ENCODE measurements at places on chromosomes 4 and X. TPM values are rescaled to one million over a fixed set of nuclear protein-coding genes. Genes with fewer than 3 reads are reported as not detected.

The SH3TC1 gene
- total RNA-seq = 17.3 TPM

DNA sequence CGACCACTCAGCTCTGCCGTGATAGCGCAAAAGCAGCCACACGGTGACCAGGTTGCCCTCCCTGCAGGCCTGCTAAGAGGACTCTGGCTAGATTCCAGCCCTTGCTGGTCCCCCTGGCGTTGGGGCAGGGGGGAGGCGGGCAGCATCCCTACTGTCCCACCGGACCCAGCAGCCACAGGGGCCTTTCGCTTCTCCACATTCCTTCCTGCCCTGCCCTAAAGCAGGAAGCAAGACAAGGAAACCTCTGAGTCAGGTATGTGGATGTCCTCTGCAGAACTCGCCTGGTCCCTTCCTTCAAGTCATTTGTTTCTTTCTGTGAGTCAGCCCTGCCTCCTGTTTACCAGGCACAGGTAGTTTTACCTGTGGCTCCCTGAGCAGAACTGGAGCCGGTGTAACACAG, 60.2 kb upstream of the CLDN34 start:
- no peak for DNase-seq

DNA sequence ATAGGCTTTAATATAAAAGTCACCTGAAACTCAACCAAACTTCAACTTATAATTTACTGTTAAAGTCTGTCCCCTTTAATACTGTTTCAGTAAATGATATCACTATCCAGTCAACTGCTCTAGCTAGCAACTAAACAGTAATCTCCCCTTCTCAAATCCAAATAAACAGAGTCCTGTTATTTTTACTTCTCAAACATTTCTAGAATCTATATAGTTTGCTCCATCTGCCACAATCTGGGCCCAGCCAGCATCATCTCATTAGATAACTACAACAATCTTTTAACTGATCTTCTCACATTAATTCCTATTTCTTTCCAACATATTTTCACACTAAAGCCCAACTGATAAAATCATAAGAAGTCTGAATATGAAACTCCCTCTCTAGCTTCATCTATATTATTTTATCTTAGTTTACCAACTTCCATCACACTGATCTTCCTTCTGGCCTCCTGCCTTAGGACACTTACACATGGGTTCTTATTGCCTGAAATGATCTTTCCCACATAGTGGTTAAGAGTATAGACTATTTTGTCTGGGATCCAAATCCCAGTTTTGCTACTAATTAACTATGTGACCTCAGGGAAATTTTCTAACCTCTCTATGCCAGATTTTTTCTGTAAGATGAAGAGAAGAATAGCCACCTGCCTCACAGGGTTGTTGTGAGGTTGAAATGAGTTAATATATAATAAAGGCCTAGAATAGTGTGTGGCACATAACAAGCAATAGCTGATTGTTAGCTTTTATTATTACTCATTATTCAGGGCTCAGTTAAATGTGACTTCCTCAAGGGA, 18.6 kb downstream of the TBCK start:
- no peak for DNase-seq

The CFAP47 gene
- total RNA-seq = 0.16 TPM

The PABPC5 gene
- total RNA-seq = 2.0 TPM

The TIMP1 gene
- 85.9 TPM for total RNA-seq

The HSFX4 gene
- not detected for total RNA-seq

- no peak for DNase-seq
Measured at GRCh38 chr4:137749466-137749865, 217.2 kb upstream of the PCDH18 start.

DNA sequence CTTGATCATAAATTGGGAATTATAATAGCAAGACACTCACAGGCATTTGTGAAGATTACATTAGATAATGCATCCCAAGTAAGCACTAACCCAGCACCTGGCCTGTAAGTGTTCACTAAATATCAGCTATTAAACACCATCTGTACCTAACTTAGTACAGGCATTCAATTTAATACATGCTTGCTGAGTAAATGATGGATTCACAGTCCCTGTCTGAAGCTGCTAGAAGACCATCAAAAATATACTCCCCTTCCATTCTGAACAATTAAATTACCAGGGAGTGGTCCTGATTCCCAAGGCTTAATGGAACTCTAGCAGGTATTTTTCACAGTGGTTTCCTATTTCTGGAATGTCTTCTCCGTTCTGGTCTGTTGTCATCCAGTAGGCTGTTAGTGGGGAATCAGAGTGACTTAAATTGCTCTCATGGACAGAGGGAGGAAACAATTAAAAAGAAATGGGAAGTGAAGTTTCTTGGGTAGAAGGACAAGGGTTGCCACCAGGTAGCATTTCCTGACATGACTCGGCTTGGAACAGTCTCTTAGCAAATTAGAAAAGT, 233.9 kb downstream of the PTTG2 start:
- no peak for DNase-seq

DNA sequence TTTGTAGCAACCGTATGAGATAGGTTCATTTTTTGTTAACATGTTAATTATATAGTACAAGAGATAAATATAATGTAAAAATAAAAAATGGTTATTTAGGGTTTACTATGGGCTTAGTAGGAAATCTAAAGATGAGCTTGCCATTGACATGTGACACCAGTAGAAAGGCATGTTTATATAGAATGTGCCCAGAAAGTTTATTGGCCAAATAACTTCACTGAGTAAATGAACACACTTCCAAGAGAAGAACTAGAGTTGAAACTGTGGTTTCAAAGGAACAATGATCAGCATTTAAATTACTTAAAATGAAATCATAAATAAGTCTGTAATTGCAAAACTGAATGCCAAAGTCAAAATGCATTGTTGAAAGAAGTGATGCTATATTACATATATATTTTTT, 503.3 kb downstream of the STPG2 start:
- DNase-seq = no peak

DNA sequence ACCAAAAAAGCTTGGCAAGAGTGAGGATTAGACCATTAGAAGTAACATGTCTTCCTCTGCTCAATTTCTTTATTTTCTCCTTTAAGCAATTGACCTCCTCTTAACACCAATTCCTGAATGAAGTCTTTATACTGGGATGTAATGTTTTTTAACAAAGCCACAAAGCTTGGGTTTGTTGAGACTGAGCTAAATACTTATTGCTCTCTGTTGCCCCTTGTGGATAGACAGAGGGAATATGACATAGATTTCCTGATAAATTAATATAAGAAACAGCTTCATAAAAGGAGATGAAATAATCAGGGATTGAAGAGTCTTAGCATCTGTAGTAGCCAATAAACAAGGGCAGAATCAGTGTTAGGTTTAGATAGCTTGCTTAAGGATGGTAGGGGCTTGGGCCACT, 57.6 kb downstream of the CCDC160 start:
- no peak for DNase-seq

- DNase-seq = no peak
Measured at GRCh38 chr4:3387154-3387942, 54.4 kb upstream of the HGFAC start.

The PCDH18 gene
- total RNA-seq = 67.2 TPM

The BEX5 gene
- 1.6 TPM for total RNA-seq

GRCh38 chrX:147917700-147918695, 6.3 kb downstream of the FMR1 start:
- no peak for DNase-seq

GRCh38 chrX:13652287-13652793, 601 bp upstream of the TCEANC start:
- DNase-seq = no peak

DNA sequence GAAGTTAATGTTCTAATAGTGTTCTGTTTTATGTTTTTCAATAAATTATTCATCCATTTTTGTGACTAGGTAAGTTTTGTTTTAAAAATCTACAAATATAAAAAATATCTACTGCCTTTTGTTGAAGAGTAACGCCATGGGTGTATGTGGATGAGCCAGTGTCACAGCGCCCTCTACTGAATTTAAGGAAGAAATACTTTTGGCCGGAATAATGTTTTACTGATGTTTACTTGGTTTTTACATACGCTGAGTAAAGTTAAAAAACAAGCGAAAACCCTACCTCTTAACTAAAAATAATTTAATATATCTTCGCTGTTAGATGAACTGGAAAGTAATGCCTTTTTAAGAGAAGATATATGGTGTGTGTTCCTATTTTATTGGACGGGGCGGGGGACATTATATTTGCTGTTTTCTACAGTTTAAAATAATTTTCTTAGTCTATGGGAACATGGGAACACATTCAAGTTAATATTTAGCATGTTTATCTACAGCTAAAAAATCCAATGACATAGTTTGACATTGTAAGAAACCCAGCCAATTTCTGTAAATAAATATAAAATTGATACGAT, 86.1 kb downstream of the CPE start:
- DNase-seq = no peak

The ADAD1 gene
- total RNA-seq = not detected

The ENPP6 gene
- 0.59 TPM for total RNA-seq

DNA sequence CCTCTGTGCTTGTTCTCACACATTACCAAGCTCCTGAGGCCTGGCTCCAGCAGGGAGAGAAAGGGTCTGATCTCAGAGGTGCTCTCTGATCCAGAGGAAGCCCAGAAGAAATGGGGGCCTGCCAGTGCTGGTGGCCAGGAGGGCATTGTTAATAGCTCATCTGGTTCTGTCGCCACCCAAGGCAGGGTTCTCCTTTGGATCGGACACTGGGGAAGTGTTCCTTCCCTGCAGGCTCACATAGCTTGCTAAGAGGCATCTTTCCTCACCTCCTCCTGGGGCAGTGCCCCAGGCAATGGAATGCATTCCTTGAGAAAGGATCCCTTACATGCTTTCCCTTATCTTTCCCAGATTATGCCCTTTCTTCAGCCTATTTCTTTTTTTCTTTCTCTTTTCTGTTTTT, 53.8 kb downstream of the RBM47 start:
- no peak for DNase-seq

The FGF5 gene
- total RNA-seq = not detected

The ZC4H2 gene
- 4.6 TPM for total RNA-seq

The NR3C2 gene
- 39.5 TPM for total RNA-seq

- no peak for DNase-seq
Measured at GRCh38 chrX:4314586-4314985, 601.1 kb upstream of the PRKX start.

GRCh38 chrX:19137067-19137466, 14.8 kb upstream of the ADGRG2 start:
- no peak for DNase-seq

The PLAC8 gene
- total RNA-seq = 7.9 TPM
